ENCODE measurements at places on chromosomes 4 and X. TPM values are rescaled to one million over a fixed set of nuclear protein-coding genes. Genes with fewer than 3 reads are reported as not detected.

Gene TMEM33
- 24.2 TPM for total RNA-seq

Gene TLR10
- 0.15 TPM for total RNA-seq

Gene TMEM35A
- total RNA-seq = 0.17 TPM

Gene CENPVL2
- total RNA-seq = not detected

Gene SMIM31
- not detected for total RNA-seq

Gene PRSS12
- total RNA-seq = 0.06 TPM

Gene TLR8
- total RNA-seq = 0.57 TPM

Gene POLN
- 1.3 TPM for total RNA-seq

Gene SHROOM2
- 0.34 TPM for total RNA-seq

Gene PFKFB1
- total RNA-seq = 21.8 TPM

Gene ANK2
- total RNA-seq = 78.5 TPM

Gene PTPN13
- 1.4 TPM for total RNA-seq

Gene DGAT2L6
- total RNA-seq = not detected

Gene TRIML2
- not detected for total RNA-seq

Gene TMSB15A
- total RNA-seq = not detected

Gene SMR3B
- total RNA-seq = not detected

Gene COL4A6
- total RNA-seq = 0.68 TPM

Gene XKRX
- 0.28 TPM for total RNA-seq

Gene FRMPD4
- 0.10 TPM for total RNA-seq

Gene AMELX
- total RNA-seq = not detected

Gene ZNF280C
- 2.8 TPM for total RNA-seq

Gene GNRHR
- not detected for total RNA-seq

Gene RELL1
- total RNA-seq = 35.7 TPM

Gene MAGEH1
- total RNA-seq = 10.6 TPM

Gene SHOX
- total RNA-seq = not detected

Gene AKAP14
- not detected for total RNA-seq

Gene RENBP
- 4.3 TPM for total RNA-seq

Gene JCHAIN
- 3.0 TPM for total RNA-seq

Gene PCDH7
- total RNA-seq = 0.55 TPM

Gene SPANXC
- not detected for total RNA-seq

Gene GAGE13
- total RNA-seq = not detected

Gene FOXR2
- not detected for total RNA-seq

Gene SRPX
- 10.3 TPM for total RNA-seq

Gene AFF2
- not detected for total RNA-seq

Gene EXOC1L
- total RNA-seq = not detected
